ENCODE measurements at places on chromosomes 3 and 15.

DNA sequence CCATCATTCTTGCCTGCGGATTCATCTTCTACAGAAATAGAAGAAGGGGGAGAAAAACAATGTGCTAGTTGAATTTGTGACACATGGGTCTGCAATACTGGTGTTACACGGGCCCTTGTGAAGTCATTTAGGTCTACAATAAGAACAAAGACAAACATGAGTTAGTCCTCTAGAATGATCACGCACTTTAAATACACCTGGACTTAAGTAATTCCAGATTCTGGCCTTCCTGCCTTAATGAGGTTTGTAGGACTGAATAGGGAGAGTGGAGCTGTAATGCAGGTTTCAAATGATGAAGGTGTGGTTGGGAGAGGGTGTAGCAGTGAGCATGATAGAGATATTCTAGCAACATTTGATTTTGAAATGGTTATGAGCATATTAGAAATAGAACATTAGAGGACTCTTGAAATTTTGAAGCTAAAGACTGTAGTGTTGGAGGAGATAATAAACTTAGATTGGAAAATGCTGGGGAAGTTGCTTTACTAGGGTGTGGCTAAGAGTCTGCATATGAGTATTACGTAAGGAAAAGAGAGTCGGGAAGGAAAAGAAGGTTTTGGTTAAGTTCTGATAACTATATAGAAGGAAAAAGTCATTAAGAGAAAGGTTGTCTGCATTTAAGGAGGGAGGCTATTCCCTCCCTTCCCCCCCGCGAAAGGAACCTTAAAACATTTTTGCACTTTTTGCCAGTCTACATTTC lies 606 bp downstream of the EIF2A start:
- no peak for DNase-seq

- DNase-seq = no peak
These were observed 447.4 kb upstream of the ROBO1 start for GRCh38 chr3:80215191-80215590.

DNA sequence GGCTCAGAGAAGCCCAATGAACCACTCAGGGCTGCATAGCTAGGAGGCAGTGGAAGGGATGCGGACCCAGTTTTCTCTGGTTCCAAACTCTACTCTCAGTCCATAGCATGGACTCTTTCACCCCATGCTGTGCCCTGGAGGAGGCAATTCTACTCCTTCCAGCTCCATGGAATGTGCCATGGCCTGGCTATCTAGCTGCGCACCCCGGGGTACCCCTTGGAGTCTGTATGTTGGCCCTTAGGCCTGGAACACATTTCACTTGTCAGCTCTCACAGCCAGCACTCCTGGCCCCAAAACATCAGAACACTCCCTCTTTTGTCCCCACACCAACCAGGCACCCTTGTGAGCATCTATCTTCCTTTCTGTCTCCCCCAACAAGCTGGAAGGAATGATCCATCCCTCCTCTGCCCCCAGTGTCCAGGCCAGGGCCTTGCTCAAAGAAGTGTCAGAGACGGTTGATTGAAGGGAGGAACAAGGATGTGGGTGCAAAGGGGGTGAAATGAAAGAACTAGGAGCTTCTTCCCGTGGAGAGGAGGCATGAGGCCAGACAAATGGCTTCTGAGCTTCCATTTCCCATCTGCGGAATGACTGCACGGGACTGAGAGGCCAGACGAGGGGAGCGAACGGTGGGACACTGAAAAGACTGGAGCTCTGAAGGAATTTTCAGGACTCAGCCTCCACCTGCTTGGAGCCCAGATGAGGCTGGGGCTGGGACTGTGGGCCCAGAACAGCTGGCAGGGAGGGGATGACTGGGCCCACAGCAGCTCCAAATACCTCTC lies 2.8 kb downstream of the PRSS50 start:
- peak; percentile 47 for DNase-seq

DNA sequence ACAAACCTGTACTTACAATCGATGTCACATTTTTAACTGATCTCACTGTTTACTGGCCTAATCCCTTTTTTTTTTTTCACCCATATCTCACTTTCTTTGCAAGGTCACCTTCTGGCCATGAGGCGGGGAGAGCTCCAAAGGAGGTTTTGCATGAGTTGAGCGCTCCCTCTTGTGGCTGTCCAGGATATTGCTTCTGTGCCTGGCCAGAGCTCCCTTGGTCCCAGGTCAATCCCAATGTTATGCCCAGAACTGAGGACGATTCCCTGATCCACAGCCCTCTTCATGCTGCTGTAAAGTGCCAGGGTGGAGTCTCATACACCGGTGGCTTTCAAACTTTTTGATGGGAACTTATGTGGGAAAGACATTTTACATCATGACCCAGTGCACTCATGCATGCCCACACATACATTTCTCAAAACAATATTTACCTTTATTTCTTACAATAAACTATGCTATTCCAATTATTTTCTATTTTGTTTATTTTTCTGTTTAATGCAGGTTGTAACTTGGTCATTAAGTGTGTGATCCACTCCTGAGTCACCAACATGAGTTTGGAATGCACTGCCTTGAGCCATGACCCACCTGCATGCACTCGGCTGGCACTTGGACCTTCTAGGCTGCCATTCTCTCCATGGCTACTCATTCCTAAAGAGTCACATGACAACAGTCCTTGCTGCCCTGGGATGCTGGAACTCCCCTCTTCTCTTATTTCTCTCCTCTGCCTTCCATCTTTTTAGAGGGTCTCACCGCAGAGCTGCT lies 9.6 kb upstream of the SST start:
- peak; percentile 86 for DNase-seq

GRCh38 chr3:125129512-125129997 lies 73.8 kb upstream of the HEG1 start:
- DNase-seq = no peak

GRCh38 chr15:62297522-62297921 lies 132.4 kb upstream of the C2CD4B start:
- DNase-seq = no peak

DNA sequence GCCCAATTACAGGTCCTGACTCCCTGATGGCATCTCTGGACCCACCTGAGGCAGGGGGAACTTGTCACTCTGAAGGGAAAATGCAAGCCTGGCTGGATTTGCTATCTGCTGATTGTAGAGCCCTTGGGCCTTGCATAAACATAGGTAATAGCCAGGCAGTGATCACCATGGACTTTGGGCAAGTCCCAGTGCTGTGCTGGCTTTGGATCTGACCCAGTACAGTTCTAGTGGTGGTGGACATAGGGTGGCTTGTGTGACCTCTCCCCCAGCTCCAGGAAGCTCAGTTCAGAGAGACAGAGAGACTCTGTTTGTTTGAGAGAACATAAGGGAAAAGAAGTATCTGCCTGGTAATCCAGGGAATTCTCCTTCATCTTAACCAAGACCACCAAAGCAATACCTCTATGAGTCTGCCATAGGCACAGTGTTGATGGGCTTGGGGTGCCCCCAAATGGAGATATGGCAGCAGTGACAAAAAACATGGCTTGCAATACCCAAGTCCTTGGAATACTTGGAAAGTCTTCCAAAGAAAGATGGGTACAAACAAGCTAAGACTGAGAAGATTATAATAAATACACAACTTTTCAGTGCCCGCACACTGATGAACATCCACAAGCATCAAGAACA lies 348.5 kb downstream of the PYDC2 start:
- no peak for DNase-seq
